Stimulated activated CD8-positive, alpha-beta memory T cell treated with anti-CD3 and anti-CD28 coated beads, Interleukin-7, amount 100 ng/mL, for 48 hours (primary cell): ENCODE measurements at places on chromosomes 1 and 21.
A peak's percentile ranks its signal among the peaks of the same experiment; 100 is the strongest.

DNA sequence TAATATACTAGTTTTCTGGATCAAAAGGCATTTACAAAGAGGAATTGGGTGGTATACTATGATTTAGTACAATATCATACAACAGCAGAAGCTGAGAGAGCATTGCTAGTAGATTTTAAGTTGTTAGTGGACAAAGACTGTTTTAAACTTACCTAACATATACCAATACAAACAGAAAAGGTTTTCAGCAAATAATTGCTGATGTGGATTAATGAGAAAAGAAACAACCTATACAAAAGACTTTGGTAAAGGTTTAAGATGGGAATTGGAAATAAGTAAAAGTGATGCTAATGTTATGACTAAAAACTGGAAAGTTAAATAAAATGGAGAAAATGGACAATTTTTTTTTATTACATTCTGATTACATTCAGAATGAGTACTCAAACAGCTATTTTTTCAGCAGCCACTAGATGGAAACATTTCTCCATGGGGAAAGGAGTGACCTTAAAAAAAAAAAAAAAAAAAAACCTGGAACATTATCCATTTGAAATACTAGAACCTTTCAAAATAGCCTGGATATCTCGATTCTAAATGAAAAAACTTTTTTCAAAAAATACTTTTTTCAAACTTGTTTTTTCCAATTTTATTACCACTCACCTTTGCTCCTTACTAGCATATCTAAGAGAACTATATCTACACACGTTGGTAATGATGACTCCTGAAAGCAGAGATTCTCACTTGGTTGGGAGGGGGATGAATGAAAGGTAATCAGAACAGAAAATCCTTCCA is 55.4 kb downstream of the EPRS1 start:
- DNase-seq = no peak

DNA sequence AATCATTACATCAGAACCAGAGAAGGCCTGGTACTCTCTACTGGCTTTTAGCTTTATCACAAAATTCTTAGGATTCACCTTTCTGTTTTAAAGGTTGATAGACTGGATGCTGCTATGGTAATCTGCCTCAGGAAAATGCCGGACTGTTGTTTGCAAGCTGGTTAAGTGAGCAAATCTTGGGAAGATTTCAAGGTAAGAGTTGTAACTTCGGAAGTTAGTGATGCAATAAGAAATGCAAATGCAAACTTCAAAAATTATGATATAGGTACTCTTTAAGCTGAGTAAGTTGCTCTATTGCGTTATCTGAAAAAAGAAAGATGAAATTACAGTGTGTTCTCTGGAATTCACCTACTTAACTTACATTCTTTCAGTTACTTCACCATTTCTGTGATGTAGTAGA is 4.4 kb upstream of the SLC16A1 start:
- no peak for DNase-seq

DNA sequence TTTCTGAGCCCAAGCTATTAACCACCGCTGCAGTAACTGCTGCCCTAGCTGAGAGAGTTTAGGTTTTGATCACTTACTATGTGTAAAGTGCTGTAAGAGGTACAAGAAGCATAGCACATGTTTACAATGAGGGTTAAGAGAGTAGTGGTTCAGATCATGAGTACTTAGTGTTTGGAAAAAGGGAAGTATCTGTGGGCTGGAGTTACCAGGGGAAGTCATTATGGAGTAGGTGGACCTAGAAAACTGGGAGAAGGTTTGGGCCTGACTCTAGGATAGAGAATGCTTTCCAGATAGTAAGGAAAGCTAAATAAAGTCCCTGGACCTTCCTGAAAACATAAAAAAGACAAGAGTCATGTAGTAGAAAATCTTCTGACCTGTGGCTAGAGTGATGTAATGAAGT is 149.6 kb upstream of the PLXNA2 start:
- no peak for DNase-seq

DNA sequence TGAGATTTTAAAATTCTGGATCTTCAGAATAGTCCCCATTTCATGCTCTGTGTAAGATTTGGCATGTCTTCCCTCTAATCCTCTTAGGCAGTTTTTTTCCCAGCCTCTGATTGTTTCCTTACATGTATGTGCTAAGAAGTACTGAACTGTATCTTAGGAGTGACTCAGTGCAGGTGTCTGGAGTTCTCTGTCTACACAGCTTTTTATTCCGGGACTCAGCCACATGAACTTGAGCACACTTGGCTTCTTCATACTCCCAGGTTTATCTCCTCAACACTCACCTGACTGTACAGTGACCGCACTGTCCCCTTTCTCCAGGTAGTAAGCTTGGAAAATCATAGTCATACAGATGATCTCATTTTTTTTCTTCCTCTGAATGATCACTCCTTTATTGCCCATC is 50.7 kb downstream of the SYT14 start:
- no peak for DNase-seq

GRCh38 chr1:72954943-72955342 is 672.6 kb upstream of the NEGR1 start:
- DNase-seq = no peak

DNA sequence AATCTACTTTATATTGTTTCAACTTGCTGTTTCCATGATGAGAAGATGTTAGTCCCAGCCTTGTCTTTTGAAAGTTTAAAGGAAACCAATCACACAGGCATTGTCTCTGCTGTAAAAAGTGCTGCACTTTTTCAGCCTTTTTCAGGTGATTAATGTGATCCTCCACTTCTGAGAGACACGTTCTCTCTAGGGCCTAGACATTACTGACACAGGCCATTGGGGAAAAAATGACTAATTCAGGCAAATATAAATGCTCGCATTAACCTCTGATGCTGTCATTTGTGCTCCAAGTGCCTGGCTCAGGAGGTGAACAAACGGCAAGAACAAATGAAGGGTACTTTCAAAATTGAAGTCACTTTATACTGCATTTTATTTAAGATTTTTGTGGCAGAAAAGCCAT is 32.4 kb upstream of the RGS7 start:
- no peak for DNase-seq

- no peak for DNase-seq
Observed at GRCh38 chr1:153960206-153960605, 1.8 kb upstream of the CRTC2 start.

GRCh38 chr1:36199934-36200741 is 24.1 kb upstream of the THRAP3 start:
- no peak for DNase-seq

DNA sequence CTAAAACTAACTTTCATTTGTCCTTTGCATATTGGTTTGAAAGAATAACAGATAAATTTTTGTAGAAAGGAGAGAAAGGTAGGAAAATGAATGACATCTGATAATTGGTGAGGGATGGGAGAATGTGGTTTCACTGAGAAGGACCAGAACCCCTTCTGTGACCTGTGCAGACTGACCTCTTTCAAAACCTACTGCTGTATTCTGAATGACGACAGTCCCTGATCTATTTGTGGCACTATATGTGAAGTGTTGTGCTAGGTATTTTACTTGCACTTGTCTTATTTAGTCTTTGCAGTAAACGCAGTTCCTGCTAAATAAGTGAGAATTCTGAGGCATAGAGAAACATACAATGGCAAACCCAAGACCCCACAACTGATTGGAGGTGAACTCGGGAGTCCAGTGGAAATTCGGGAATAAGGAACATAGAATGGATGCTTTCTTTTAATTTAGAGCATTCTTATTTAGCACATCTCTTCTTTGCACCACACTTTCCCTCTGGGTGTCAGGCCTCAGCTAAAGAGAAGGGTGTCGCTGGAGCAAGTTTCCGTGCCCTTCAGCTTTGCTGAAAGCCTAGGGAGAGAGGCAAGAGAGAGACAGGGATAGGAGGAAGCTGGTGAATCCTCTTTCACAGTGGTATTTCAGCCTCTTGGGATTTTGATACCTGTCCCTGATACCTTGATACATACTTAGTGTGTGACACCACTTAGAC is 230.2 kb downstream of the PAPPA2 start:
- DNase-seq = no peak

DNA sequence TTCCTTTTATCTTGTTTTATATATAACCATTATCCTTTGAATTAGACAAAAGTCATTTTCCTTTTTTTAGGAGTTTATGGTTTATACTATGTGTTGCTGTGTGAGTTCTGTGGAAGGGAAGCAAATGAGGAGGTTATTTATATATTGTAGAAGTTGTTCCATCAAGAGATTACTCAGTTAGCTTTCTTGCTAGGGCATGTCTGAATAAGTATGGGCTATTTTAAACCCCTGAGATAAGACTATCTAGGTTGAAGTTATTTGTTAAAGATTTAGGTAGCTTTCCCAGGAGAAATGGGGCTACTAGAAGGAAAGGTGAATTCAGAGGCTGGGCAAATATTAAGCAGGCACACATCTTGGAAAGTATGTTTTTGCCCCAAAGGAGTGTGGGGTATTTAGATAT is 16.1 kb upstream of the VAMP4 start:
- no peak for DNase-seq

GRCh38 chr21:29164323-29164942 is 34.0 kb downstream of the MAP3K7CL start:
- no peak for DNase-seq

DNA sequence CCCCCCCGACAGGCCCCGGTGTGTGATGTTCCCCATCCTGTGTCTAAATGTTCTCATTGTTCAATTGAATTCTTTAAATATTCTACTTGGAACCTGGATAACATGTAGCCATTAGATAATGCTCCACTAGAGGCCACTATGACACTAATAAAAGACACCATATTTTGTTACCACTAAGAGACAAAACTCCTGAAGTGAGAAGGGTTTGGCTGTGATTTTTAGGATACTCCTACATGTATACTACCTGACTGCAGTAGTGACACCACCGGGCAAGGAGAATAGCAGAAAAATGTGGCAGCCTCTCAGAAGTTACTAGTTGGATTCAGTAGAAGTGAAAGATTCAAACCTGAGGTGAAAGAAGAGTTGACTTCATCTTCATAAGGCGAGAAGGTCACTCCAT is 36.0 kb downstream of the F5 start:
- no peak for DNase-seq

DNA sequence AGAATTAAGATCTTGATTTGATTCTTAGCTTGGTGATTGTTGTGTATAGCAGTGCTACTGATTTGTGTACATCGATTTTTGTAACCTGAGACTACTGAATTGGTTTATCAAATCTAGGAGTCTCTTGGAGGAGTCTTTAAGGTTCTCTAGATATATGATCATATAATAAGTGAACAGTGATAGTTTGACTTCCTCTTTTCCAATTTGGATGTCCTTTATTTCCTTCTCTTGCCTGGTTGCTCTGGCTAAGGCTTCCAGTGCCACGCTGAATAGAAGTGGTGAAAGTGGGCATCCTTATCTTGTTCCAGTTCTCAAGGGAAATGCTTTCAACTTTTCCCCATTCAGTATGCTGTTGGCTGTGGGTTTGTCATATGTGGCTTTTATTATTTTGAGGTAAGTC is 61.5 kb upstream of the LYST start:
- DNase-seq = no peak

- DNase-seq = peak; percentile 38
Observed at GRCh38 chr21:38768471-38769063, 37.2 kb upstream of the ETS2 start.

- no peak for DNase-seq
Observed at GRCh38 chr21:18191139-18191538, 53.5 kb upstream of the CHODL start.

- DNase-seq = no peak
Observed at GRCh38 chr1:55611123-55611522, 396.0 kb upstream of the USP24 start.

DNA sequence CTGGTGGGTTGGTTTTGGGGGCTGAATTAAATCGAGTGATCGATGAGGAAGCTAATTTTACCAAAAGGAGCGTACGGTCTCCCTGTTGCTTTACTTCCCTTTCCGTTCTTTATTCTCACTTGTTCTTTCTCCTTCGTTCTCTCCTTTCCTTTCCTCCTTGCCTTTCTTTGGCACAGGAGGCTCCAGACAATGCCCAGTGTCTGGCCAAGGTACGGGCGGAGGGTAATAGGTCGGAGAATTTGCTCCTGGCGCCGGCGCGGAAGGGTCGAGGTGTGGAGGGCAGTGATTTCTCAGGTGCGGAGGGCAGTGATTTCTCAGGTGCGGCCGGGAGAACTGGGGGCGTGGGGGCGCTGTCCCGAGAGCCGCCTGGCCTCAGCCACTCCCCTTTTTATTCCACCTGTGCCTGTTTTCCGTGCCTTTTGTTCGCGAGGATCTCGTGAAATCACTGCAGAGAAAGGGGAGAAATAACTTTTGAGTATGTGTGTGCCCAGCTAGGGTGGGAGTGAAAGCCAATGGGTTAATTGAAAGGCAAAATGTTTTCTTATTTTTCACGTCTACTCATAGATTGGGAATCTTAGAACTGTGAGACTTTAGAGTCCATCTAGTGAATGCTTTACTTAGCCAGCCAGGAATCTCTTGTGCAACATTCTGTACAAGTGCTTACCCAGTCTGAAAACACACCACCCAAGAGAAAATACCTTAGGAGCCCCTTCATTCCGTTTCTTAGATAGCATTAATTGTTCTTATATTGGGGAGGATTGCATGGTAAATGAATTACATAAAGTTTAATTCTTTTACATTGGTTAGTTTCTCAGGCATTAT is 1.3 kb downstream of the FNBP1L start:
- DNase-seq = no peak

- no peak for DNase-seq
Observed at GRCh38 chr1:232038706-232039677, 412.4 kb downstream of the DISC1 start.

DNA sequence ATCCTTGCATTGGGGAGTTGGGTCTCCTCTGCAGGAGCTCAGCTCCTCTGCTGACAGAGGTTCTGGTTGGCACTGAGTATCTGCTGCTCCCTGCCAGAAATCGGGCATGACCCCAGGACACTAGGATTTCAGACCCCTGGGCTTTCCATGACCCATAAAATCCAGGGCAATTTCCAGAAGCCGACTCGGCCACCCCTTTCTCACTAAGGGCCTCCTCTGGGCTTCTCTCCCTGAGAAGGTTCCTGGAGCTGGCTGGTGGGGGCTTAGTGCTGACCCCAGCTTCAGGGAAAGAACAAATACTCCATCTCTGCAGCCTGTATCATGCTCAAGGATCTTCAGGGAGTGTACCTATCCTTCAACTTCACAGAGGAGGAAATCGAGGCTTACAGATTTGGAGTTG is 603.4 kb downstream of the PTPRU start:
- DNase-seq = no peak

DNA sequence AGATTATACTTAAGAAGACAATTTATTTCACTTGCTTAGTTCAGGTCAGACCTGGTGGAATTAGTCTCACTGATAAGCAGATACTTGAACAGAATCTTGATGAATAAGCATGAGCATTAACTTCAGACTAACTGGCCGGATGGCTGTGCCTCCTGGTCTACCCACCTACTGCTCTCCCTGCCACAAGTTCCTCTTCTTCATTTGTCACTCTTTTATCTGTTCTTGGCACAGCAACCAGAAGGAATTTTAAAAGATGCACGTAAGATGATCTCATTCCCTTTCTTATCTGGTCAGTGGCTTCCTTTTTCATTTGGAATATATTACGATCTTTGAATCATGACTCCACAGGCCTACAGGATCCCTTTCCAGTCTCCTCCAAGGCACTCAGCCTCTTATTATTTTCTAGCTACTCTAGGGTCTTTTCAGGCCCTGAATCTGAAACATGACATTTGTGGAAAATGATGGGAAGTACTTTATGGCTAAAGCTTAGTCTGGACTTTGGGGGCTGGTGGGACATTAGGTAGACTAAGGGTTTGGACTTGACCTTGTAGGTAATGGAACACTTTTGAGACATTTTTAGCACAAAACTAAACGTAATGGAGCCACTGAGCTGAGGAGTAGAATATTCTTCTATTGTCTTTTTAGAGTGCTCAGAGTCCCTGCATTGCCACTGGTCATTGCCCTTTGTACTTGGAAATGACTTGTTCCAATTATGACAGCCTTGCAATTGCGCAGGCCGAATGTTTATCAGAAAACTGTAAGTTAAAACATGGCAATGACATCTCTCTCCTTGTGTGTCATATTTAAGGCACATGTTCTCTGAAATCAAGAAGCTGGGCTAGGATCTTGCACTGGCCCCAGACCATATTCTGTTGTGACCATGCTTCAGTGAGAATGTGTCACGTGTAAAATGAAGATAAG is 16.0 kb downstream of the ST6GALNAC3 start:
- no peak for DNase-seq
